ENCODE measurements at places on chromosomes 2 and 18.

- H3K27me3 ChIP-seq = no peaks in the 10 kb centered on the region
- no peak overlapping the region for H3K27ac ChIP-seq
- DNase-seq = no peak
These were observed 342.6 kb downstream of the SATB2 start for GRCh38 chr2:199115169-199115568.

DNA sequence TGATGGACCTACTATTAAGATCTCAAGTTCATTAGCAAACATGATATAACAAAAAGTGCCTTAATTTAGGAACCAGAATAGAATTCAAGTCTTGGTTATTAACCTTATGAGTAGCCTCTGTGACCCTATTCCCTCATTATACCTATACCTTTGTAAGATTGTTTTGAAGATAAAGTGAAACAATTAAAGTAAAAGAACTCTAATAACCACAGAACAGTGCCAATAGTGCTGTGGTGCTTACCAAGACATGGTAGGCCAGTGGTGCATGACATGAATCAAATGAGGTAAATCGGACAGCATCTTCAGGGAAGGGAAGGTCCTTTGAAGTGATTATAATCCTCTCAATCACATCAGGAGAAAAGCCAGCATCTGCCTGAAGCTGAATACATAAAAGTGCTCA is 36.4 kb downstream of the METTL4 start:
- H3K27me3 ChIP-seq = no peaks in the 10 kb centered on the region
- H3K4me1 ChIP-seq = peaks cover 3% of the 10 kb centered on the region
- no peak overlapping the region for H3K4me3 ChIP-seq
- no peak for DNase-seq

DNA sequence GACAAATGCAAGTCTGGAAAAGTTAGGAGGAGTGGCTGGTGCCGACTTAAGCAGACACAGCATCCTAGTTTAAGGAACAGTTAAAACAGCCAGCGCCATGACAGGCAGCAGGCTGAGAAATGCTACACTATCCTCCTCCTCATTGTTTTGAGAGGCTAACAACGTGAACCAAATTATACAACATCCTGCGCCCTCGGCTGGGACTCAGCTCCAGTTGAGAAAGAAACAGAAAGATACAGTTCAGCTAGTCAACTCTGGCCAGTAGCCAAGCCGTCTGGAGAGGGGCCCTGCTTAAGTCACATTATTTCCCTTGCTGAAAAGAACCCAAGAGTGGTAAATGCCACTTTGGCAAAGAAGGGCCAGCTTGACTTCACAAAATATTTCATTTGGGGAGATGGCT is 90.2 kb downstream of the BCL11A start:
- no peaks in the 10 kb centered on the region for H3K27me3 ChIP-seq
- no peak overlapping the region for H3K27ac ChIP-seq
- no peak overlapping the region for H3K4me3 ChIP-seq
- peaks cover 19% of the 10 kb centered on the region for H3K4me1 ChIP-seq

DNA sequence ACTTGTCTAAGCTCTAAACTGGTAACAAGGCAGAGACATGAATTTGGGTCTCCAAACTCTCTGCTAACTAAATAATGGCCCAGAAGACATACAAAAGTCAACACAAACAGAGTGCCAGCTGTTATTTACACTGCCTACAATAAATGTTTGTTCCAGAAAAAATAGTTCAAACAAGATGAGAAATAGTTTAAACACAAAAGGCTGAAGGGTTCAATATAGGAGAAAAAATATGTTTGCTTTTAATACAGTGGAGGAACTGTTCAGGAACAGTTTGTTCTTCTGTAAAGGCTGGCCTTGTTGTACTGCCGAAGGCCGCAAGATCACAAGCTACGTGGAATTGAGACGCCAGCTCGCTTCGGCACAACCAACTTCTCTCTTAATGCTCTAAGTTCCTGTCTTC is 74.6 kb downstream of the AFF3 start:
- H3K4me3 ChIP-seq = no peak overlapping the region
- no peak for DNase-seq
- no peaks in the 10 kb centered on the region for H3K27me3 ChIP-seq
- peaks cover 20% of the 10 kb centered on the region for H3K4me1 ChIP-seq
- H3K27ac ChIP-seq = no peak overlapping the region

All from lung (tissue), 17 donors.